Foreskin fibroblast (primary cell): ENCODE measurements at places on chromosomes 5 and 9.

- no peak for DNase-seq
Observed at GRCh38 chr5:135134691-135135381, 100.8 kb upstream of the PITX1 start.

- no peak for DNase-seq
Observed at GRCh38 chr9:136775191-136775590, 10.9 kb upstream of the LCN15 start.

DNA sequence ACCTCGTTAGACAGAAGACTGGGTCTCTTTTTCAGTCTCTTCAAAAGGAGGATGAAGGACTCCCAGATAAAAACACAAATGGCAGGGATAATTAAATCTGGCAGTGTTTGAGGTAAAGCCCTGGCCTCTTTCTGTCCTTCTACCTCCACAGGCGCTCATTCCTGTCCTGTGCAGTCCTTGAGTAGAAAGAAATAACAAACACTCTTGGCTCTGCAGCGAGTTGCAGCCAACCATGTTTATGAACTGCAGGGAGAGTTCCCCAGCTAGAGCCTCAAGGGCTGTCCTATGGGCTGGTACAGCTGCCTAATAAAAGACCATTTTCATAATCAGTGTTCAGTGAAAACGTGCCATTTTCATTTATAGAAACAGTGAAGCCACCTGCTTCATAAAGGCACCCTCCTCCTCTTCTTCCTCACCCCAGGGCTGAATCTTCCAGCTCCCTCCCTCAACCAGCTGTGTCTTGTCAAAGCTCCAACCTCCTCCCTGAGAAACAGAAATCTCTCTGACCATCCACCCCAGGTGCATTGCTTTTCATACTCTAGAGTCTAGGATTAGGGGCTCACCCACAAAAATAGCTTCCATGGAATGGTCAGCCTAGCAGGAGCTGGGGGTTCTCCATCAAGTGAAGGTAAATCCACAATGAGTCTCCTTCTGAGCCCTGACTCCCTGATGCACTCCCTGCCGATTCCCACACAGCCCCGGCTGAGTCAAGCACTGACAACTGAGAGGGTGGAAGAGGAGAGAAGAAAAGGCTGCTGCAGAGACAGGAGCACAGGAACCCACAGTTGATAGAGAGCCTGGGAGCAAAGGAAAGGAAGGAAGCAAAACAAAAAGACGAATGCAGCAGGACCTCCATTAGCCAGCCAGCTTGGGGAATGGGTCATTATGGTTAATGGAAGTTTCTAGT is 150.7 kb downstream of the CMYA5 start:
- DNase-seq: peak; percentile 45

DNA sequence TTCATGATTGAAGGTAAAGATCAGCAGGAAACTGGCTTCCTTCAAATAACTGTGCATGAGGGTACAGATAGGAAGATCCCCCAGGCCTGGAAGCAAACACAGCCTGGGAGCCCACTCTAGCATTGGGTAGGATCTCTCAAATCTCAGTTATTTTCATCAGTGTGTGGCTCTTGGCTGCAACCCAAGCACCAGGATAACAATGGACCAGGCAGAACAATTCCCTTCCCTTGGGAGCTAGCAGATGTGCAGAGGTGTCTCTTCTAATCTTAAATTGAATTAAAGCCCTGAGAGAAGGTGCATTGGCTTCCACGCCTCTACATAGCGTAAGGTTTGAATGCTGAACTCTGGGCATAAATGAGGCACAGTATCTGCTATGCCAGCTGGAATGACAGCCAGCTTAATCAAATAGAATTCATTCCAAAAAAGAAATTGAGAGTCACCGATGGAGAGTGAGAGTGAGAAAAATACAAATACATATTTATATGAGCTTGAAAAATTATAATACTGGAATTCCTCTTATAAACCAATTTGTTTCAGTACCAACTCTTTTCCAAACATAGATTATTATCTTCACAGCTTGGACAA is 957.3 kb downstream of the CDH12 start:
- DNase-seq: no peak
